ENCODE measurements at places on chromosomes 5 and 9.

DNA sequence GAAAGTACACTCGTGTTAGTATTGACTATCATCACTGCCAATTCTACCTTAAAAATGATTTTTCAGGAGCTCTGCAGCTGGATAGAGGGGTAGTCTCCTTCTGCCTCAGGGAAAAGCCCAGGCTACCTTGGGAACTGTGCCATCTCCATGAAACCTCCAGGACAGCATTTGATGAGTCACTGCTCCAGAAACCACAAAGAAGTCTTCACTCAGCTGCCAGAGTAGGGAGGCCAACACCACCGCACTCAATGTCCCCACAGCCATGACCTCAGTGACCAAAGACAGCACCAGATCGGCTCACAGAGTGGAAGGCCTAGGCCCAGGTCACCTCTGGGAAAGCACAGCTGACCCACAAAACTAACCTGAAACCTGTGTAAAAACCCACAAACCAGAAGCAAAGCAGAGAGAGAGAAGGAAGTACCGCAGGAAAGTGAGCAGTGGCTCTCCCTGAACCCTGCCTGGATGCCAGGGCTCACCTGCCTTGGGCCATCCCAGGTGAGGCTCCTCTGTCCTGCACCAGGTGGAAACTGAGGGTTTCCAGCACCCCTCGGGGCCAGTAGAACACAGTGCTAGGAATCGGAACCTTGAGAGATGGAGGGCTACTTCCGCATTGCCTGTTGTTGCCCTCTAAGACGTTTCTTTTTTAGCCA lies 30.0 kb downstream of the S1PR3 start:
- DNase-seq = no peak

DNA sequence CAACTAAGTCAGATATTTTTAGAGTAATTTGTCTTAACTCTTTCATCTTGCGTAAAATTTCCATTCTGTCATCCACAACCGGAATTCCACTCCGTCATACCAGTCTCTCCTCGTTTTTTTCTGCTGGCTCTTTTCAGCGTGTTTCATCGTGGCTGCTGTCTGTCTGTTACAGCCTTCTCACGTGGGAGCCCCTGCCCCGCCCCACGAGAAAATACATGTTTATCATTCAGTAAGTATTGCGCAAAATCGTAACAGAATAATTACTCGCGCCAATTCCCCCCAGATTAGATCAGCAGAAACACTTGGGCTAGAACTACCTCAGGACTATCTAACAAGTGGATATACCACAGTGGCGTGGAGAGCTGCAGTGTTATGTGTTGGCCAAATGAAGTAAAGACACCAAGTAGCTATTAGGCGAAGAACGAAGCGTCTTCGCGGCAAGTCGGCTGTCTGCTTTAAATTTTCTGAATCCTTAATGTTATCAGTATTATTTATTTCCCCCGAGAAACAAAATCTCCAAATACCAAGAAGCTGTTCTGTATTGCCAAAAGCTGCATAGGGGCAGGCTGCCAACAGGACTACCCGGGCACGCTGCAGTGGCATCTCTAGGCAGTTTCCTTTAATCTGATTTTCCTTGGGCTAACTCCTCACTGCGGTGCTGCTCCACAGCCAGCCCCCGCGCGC lies 566 bp upstream of the FOCAD start:
- DNase-seq = peak; percentile 22

DNA sequence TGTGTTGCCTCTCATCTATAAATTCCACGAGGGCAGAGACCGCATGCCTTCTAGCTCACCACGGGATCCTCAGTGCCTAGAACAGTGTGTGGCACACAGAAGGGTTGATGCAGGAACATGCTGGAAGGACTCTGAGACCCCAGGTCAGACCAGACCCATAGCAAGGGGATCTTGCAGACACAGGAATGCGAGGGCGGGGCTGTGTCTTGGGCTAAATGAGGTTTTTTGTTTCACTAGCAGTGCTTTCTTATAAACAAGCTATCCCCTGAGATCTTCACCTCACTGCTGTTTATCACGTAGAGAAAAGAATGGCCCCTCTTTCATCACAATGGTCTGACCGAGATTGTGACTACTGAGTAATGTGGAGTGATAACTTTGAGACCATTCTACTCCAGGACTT lies 122.4 kb downstream of the IRX2 start:
- no peak for DNase-seq

DNA sequence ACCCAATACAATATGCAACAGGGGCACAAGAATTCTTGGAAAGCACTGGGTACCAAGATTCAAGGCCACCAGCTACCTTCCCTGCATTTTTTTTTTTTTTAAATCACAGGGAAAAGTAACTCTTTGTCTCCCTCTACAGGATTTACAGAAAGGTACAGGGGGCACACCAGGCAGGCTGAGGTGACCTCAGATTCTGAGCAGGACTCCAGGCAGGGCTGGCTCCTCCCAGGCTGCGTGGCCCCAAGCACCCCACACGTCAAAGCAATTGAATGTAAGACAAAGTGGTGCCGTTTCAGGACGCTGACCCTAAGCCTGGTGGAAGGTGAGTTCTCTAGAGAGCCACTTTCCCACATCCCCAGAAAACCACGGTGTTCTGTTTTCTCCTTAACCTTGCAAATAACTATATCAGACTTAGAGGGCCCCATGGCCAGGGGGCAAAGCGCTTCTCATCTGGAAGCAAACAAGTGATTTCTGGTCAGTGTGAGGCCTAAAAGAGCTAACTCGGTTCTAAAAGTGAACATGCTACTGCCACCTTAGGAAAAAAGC lies 222.6 kb downstream of the ROR2 start:
- DNase-seq = peak; percentile 90

GRCh38 chr5:30832519-30832918 lies 361.0 kb upstream of the CDH6 start:
- no peak for DNase-seq

DNA sequence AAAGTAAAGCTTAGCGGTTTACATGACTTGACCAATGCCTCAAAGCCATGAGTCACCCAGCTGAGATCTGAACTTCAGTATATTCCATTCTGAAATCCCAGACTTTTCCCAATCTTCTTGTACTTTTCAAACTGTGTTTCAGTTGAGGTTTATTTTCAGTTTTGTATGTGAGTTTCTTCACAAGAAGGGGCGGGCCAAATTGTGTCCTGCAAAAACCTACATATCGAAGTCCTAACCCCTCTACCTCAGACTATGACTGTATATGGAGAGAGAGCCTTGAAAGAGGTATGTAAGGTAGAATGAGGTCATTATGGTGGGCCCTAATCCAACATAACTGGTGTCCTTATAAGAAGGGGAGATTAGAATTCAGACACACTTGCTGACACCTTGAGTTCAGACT lies 666 bp upstream of the TLR4 start:
- DNase-seq = no peak

GRCh38 chr9:23769307-23769935 lies 56.6 kb downstream of the ELAVL2 start:
- DNase-seq = no peak

- peak; percentile 87 for DNase-seq
Observed at GRCh38 chr5:180803181-180804128, 849 bp upstream of the MGAT1 start.

DNA sequence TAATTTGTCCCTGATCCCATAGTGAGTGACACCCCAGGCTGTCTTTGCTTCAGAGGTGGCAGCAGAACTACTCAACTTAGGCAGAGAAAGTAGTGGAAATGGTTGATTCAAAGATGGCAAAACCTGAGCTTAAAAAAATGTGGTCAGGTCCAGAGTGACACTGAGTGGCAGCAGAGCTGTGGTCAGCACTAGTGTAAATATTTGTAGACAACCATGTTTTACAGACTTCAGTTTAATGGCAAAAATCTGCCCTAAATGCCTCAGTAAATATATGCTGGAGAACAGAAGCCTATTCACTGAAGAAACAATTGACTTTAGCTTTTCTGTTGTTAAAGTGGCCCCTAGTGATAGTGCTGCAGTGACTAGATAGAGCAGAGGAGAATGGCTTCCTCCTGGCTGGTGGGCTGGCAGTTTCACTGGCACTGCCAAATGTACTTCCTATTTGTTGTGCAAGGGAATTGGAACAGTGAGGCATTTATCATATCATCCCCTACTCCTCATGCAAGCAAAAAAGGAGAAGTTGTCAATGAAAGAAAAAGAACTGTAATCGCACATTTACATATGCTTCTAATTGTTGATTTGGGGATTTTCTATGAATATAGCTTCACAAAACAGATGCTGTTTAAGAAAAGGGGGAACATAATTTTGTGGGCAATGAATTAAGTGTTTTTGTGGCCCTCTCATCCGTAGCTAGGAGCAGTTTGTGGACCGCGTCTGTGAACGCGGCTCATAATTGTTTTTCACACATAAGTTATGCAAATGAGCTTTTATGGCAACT lies 12.0 kb downstream of the PBX3 start:
- DNase-seq = no peak

DNA sequence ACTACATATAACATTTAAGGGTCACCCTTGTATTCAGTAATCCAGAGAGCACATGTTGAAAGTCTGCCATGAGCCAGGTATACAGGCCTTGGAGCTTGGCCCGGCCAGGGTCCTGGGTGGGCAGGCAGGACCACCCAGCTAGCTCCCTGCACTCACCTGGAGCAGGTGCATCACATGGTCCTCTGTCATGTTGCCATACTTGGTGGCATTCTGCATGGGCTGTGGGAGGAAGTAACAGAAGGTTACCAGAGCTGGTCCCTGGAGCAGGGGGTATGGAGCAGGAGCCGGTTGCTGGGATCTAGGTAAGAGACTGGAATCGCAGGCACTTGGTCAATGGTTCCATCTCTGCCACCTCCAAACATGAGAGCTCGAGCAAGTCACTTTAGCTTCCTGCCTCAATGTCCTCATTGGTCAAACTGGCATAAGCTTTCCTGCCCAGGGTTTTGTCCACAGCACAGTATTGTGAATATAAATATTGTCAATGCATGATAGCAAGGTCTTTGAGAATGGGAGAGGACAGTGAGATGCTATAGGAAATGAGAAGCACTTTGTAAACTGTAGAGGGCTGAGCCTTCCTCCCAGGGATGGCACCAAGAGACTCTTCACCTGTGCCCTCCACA lies 6.5 kb downstream of the CD74 start:
- peak; percentile 19 for DNase-seq

GRCh38 chr9:78236551-78236910 lies 656 bp downstream of the CEP78 start:
- no peak for DNase-seq
